ENCODE measurements at places on chromosomes 12 and 14. TPM values are rescaled to one million over a fixed set of nuclear protein-coding genes. Genes with fewer than 3 reads are reported as not detected.

The LMO3 gene
- total RNA-seq = 5.5 TPM

The ALG10 gene
- total RNA-seq = 10.7 TPM

The BEGAIN gene
- 4.5 TPM for total RNA-seq

The TDRD9 gene
- total RNA-seq = 0.83 TPM
